ENCODE measurements at places on chromosomes 12 and 14. TPM values are rescaled to one million over a fixed set of nuclear protein-coding genes. Genes with fewer than 3 reads are reported as not detected.

PLCZ1 gene
- total RNA-seq = not detected

FGF23 gene
- not detected for total RNA-seq

GPRC5A gene
- total RNA-seq = 0.80 TPM

KRT71 gene
- not detected for total RNA-seq

TRPV4 gene
- total RNA-seq = not detected

INHBC gene
- not detected for total RNA-seq

CARMIL3 gene
- 2.1 TPM for total RNA-seq

B4GALNT1 gene
- total RNA-seq = 3.2 TPM

MIPOL1 gene
- not detected for total RNA-seq

SLC5A8 gene
- not detected for total RNA-seq

JDP2 gene
- 0.46 TPM for total RNA-seq

RAPGEF3 gene
- total RNA-seq = 1.1 TPM

LRIG3 gene
- not detected for total RNA-seq

LHX5 gene
- not detected for total RNA-seq

SLC2A13 gene
- total RNA-seq = 5.0 TPM

ADCY6 gene
- total RNA-seq = 0.23 TPM

MDM2 gene
- 393 TPM for total RNA-seq

FAM90A1 gene
- total RNA-seq = 0.47 TPM

ATXN7L3B gene
- total RNA-seq = 22.9 TPM

PRB2 gene
- total RNA-seq = not detected

LRP1-AS gene
- total RNA-seq = not detected

PRH2 gene
- total RNA-seq = not detected

MIP gene
- total RNA-seq = not detected

CACNA1C gene
- total RNA-seq = 0.05 TPM

DEPDC4 gene
- 6.7 TPM for total RNA-seq

CCDC196 gene
- not detected for total RNA-seq

RNASE2 gene
- not detected for total RNA-seq

SPIC gene
- total RNA-seq = not detected

CCDC38 gene
- 0.16 TPM for total RNA-seq

TIGAR gene
- 17.0 TPM for total RNA-seq

TPPP2 gene
- not detected for total RNA-seq

OR6C2 gene
- not detected for total RNA-seq

LPAR5 gene
- 2.8 TPM for total RNA-seq

HOXC4 gene
- 0.18 TPM for total RNA-seq

PELI2 gene
- total RNA-seq = 2.0 TPM

TMEM233 gene
- not detected for total RNA-seq

SLC6A15 gene
- total RNA-seq = not detected

RNASE12 gene
- total RNA-seq = not detected

STK38L gene
- total RNA-seq = 28.0 TPM

CLEC2A gene
- not detected for total RNA-seq

KRT77 gene
- total RNA-seq = not detected

IFNG-AS1 gene
- 1.9 TPM for total RNA-seq

SYCP3 gene
- total RNA-seq = 0.21 TPM

RPGRIP1 gene
- total RNA-seq = not detected

ACACB gene
- 13.4 TPM for total RNA-seq

GPRC5D gene
- total RNA-seq = not detected

SMOC1 gene
- total RNA-seq = not detected

CLEC9A gene
- total RNA-seq = not detected

LRRK2 gene
- not detected for total RNA-seq

CSRP2 gene
- 2.8 TPM for total RNA-seq

KCNMB4 gene
- 1.0 TPM for total RNA-seq

CACNB3 gene
- total RNA-seq = 11.0 TPM

RTL1 gene
- not detected for total RNA-seq

DEGS2 gene
- 3.2 TPM for total RNA-seq

TMEM63C gene
- 1.1 TPM for total RNA-seq
